ENCODE measurements at places on chromosomes 12 and 14.

GRCh38 chr14:34837801-34838322, 37.3 kb downstream of the BAZ1A start:
- no peak for DNase-seq

DNA sequence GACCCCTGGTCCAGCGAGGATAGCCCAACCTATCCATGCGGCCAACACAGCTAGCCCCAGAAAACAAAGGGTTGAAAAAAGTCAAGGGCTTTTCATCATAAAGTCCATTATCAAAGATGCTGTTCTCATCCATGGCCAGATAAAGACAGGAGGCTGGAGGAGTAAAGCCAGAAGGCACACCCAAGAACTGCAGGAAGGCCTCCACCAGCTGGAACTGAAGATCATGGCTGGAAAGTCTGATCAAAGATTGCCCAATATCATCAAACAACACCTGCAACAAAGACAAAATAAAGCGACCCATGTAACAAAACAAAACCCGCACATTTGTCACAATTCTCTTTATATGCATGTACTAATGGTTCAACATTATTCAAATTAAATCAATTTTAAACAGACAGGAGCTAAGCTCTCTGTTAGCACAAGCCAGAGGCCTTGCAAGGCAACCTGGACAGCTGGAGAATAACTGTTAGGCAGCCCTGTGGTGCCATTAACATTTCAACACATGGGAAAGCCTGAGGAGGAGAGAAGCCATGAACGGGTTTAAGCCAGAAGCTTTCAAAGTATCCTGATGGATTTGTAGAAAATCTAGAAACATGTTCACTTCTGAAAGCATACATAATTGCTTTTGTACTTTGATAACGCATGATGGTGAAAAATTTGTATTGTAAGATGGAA, 34.1 kb downstream of the PSMC1 start:
- DNase-seq, result no peak

GRCh38 chr14:91693346-91693745, 38.5 kb downstream of the CATSPERB start:
- peak; percentile 2 for DNase-seq

DNA sequence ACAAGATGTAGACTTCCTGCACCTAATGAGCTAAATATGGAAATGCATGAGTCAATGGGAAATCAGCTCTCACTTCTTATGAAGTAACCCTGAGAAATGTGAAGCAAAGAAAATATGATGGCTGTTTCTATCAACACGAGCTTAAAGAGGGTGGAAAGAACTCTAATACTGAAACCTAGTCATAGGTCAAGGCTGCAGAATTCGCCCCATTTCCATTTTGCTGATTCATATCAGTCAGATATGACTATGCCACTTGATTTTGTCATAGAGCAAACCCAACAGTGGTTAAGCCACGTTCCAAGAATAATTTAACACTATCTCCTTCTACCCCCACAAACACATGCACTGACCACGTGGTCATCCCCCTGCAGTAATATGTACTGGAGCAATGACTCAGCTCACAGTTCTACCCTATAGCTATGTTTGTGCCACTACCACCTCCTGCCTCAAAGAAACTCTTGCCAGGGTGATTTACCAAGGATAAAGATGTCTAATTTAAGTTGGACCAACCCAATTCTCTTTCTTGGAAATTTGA, 157.5 kb downstream of the TMTC3 start:
- peak; percentile 88 for DNase-seq

DNA sequence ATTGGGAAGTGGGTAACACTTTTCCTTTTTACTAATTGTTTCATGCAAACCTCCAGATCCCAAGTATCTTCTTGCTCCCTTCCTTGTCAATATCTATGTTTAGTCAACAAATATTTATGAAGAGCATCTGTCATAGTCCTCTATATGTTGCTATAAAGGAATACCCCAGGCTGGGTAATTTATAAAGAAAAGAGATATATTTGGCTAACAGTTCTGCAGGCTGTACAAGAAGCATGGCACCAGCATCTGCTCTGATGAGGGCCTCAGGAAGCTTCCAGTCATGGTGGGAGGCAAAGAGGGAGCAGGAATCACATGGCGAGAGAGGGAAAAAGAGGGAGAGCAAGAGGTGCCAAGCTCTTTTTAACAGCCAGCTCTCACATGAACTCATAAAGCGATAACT, 4.6 kb downstream of the KIF5A start:
- DNase-seq, result no peak

DNA sequence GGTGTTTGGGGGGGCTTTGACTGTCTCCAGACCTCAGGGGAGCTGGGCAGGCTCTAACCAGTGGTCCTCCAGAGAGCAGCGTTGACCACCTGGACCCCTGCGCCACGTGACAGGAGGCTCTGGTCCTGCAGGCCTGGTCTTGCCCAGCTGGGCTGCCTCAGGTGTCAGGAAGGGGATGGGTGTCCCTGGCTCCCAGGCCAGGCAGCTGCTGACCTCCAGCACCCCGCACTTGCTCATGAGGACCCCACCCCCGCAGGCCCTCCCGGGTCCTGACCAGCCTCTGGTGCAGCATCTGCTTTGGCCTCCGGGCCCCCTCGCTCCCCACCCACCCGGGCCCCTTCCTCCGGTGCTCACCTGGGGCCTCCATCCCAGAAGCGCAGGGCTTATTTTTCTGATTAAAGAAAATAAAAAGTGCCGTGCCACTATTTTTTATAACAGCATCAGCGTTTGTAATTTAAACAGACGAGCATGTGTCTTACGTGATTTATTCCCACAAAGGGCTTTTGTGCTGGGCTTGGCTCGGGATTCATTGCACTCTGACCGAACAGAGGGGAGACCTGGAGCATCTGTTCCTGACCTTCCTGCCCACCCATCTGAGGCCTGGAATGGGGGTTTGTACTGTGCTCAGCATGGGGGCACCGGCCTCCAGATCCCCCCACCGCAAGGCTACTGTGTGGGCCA, 21.7 kb downstream of the FBRSL1 start:
- no peak for DNase-seq

DNA sequence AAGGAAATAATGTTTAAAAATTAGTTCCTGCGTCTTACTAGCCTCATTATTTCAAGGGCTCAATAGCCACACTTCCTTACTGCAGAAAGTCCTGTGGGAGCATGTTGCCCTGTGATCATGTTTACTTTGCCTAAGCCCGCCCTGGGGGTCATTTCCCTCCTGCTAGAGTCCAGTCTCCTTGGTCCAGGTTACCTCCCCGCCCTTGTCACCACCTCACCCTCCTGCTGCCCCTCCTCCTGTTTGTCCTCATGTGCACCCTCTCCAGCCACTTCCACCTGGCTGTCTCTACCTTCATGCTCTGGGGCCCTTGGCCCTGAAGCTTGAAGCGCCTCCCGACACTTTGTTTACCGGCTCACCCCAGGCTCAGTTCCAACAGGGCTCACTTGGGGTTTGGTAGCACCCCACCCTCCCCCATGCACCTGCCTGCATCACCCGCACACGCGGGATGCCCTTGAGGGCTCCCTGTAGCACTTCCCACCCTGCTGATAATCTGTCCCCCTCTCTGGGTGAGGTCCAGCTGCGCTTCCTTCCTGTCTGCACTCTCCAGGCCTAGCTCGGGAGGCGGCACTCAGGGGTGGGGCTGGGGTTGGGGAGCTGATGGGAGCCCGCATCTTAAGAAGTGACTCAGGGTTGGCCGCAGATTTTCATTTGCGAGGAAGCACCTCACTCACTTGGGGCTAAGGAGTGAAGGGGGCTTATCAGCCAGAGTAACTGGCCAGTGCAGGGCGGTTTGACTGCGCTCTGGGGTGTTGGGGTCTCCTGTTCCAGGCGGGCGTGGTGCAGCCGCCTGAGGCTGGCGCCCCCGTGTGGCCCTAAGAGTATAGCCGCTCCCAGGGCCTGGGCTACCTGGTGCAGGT, 40.1 kb downstream of the SMIM41 start:
- DNase-seq, result peak; percentile 40

DNA sequence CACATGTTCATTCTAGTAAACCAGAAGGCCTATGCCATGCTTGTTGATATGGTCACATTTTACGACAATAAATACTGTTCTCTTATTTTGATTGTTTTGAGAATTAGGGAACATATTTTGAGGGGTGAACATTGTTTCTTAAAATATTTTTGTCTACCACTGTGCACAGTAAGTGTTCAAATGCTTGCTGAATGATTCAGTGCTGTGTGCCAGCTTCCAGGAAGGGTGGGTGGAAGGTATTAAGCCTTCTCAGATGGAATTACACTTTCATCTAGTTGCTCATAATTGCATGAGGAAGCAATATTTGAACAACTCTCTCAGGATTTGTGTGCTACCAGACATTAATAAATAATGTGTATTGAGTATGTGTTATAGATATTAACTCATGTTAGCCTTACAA, 15.5 kb upstream of the TMX1 start:
- peak; percentile 6 for DNase-seq

GRCh38 chr14:42214981-42215491, 608.4 kb downstream of the LRFN5 start:
- DNase-seq, result peak; percentile 77

- DNase-seq, result no peak
Observed at GRCh38 chr12:113891167-113891692, 74.9 kb downstream of the RBM19 start.

DNA sequence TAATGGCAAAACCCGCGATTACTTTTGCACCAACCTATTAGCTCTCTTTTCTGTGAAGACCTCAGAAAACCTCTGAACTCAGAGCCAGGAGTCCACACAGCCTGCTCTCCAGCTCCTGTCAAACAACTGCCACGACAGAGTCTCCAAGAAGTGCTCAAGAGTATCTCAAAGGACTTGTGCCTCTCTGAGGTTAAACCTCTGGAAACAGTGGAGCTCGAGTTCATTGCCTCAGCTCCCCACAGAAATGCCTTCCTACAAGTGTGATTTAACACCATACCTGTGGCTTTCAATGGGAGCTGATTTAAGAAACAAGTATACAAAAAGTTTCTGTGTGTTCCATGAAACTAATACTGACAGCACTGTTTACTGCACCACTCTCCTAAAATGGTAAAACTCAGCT, 20.1 kb downstream of the ACTN1 start:
- no peak for DNase-seq

DNA sequence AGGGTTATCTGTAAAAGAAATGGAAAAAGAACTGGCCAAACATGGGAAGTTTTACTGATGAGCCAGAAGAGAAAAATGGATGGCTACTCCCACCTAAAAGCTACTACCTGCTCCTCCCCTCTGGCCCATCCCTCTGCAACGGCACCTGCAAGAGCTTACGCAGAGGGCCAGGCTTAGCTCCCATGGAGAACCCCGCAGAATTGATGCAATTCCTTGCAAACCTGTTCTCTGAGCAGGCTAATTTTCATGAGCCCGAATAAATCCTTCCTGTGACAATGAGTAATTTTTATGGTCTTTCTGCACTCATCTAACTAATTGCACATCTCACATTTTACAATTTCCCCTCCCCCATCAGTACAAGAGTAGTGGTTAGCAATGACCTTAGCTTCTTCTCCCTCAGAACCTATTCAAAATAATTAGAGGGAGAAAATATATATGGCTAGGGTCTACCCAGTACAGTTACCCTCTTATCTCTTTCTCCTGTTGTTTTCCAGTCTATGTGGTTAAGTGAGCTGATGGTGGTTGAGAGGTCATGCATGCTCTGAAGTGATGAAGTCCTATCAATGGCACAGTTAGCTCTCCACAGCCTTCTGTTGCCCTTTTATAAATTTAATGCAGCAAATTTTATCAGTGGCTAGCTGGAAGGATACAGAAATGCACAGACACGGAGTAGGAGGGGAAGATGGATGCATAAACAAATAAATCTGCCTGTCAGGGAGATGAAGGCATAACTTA, 67.7 kb upstream of the NTF3 start:
- no peak for DNase-seq

DNA sequence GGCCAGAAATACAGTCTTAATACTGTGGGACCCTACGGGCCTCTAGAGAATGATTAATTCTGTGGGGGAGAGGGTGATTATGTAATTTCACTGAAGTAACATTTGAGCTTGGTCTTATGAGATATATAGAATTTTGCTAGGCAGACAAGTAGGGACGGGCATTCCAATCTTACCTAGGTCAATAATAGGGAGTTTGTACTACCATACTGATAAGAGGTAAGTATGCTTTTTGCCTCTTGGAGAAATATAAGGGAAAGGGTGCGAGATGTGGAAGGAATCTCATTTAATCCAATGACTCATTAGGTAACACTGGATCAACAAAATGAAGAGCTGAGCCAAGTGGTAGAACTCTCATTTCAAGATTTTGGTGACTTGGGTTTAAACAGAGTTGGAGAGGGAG, 5.2 kb downstream of the RAB5B start:
- DNase-seq, result no peak

DNA sequence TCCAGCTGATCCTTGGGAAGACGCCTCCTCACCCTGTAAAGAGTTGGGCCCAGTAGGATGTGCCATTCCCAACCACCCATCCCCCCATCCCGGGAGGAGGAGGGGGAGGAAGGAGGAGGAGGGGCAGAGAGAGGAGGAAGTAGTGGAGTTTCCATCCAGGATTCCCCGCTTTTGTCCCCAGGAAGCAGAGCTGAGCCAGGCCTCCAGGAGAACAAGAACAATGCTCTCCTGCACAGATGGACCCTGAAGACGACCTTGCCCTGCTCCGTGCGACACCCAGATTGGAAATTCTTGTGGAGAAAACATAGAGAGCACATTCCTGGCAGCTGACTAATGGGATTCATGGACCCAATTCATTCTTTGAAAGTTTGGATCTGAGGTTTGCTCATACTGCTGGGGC, 132.3 kb upstream of the CRY1 start:
- peak; percentile 67 for DNase-seq

DNA sequence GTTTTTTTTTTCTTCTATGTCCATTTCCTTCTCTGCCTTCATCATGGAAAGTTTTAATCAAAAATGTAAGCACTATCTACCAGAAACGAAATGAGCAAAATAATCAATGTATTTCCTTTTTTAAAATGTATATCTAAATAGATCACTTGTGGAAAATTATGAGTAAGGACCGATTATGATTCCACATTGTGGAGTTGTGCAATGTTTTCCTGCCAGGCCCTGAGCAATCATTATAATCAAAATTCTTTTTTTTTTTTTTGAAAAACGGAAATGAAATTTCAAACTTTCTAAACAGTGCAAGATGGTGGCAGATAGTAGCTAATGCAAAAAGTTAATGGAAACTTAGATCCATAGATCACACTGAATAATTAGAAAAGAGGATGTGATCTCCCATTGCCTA, 1074.6 kb upstream of the TMEM132C start:
- no peak for DNase-seq

DNA sequence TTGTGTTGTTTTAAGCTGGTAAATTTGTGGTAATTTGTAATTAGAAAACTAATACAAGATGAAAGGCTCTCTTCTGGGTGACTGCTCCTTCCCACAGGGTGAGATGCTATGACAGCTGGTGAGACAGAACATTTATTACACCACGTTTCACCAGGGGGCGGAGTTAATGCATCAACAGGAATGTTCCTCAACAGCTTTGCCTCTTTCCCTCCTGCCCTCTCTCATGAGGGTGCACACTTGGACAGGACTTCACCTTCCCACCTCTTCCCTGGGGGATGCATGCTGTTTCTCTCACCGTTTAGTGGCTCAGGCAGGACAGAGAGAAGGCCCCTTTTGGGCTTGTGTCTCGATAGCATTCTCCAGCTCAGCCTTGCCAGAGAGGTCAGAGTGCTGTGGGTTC, 13.4 kb upstream of the PPP1R1A start:
- no peak for DNase-seq
